ENCODE measurements at places on chromosomes 3 and 15.

GRCh38 chr3:195911946-195912270 lies 3.6 kb upstream of the TNK2 start:
- no peak for DNase-seq

GRCh38 chr3:52891615-52892081 lies 5.7 kb downstream of the STIMATE start:
- DNase-seq, result no peak

GRCh38 chr3:73499787-73500186 lies 125.0 kb downstream of the PDZRN3 start:
- DNase-seq, result no peak

DNA sequence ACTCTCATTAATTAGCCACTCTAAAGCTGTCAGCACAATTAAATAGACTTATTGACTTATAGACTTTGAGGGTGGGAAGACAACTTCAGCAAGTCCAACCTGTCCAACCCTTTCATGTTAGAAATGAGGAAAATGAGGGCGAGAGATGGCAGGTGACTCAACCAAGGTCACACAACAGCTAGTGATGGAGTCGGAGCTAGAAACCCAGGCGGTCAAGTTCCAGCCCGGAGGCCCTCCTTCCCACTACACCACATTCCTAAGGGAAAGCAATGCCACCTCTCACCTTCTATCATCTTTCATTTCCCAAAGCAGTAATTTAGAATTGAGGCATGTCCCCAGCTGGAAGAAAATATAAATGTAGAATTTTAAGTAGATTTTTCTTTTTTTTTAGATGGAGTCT lies 28.7 kb downstream of the SEMA5B start:
- DNase-seq, result no peak

DNA sequence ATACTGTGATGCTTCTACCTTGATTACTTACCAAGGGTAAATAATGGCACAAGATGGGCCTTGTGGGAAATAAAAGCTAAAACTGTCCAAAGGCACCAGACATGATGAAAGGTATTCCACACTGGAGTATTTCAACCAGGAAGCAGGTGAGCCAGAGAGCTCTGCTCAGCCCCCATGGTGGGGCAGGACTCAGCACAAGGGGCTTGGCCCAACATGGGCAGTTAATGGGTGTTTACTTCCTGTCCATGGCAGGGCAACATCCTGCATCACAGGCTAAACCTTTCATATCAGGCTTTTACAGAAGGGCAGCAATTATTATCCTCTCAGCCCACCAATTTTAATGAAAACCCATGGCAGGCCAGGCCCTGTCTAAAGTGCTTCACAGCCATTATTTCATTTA lies 38.2 kb downstream of the MAGI1 start:
- no peak for DNase-seq

DNA sequence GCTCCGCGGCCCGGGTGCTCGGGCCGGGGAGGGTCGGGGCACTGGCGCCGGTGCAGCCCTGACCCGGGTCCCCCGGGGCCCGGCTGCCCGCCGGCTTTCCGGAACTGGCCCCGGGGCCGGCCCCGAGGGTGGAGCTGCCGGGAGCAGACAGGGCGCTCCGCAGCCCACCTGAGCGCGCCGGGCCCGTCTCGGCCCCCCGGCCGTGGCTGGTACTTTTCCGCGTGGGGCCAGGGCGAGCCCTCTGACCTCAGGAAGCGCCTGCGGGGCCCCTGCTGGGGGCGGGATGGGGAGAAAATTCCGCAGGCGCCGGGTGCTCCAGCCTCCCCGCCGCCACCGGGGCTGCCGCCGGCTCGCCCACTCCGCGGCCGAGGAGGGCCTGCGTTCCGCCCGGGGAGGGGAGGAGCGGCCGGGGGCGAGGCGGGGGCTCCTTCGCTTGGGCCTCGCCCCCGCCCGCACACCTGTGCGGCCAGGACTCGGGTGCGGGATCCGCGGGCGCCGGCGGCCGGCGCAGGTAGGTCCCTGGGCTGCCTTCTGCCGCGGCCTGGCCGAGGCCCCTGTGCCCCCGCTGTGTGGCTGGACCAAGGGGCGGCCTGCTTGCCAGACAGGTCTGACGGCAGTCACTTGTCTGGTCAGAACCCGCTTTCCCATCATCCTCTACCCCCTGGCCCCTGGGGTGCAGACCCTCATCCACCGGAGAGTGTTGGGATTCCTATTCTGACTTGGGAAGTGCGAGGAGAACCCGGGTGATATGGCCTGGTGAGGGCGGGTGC lies 3.5 kb downstream of the FURIN start:
- DNase-seq, result no peak

GRCh38 chr3:87549208-87549607 lies 272.8 kb upstream of the POU1F1 start:
- no peak for DNase-seq

GRCh38 chr15:40006646-40007045 lies 32.3 kb downstream of the SRP14 start:
- DNase-seq, result no peak

- no peak for DNase-seq
Observed at GRCh38 chr3:122609798-122610559, 32.5 kb downstream of the PARP15 start.
